Stimulated activated CD4-positive, alpha-beta T cell treated with anti-CD3 and anti-CD28 coated beads, Interleukin-1b, Interleukin-23, amount 100 ng/mL, for 48 hours (primary cell): ENCODE measurements at places on chromosomes 6 and 20.

GRCh38 chr6:108650781-108651180, 90.1 kb downstream of the FOXO3 start:
- no peak for DNase-seq

DNA sequence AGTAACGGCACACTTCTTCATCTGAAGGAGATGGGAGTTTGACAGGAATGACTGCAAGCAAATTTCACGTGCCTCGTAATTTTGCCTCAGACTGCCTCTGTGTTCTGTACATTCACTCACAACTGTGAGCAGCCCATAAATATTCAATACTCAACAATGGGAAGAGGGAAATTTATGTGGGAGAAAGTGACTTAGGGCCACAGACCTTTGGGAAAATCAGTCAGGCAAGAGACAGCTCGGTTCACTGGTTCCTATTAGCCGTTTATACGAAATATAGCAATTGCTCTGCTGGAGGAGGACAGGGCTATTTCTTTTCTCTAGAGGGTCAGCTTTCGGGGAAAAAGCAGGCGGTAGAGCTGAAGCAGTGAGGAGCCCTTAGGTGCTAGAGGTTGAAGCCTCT, 28.0 kb downstream of the OPN5 start:
- DNase-seq, result no peak

GRCh38 chr6:145948328-145948727, 15.8 kb downstream of the SHPRH start:
- no peak for DNase-seq

- no peak for DNase-seq
These were observed 239.6 kb downstream of the LRFN2 start for GRCh38 chr6:40347571-40348011.

- no peak for DNase-seq
These were observed 76.6 kb upstream of the TOX2 start for GRCh38 chr20:43837856-43838702.

DNA sequence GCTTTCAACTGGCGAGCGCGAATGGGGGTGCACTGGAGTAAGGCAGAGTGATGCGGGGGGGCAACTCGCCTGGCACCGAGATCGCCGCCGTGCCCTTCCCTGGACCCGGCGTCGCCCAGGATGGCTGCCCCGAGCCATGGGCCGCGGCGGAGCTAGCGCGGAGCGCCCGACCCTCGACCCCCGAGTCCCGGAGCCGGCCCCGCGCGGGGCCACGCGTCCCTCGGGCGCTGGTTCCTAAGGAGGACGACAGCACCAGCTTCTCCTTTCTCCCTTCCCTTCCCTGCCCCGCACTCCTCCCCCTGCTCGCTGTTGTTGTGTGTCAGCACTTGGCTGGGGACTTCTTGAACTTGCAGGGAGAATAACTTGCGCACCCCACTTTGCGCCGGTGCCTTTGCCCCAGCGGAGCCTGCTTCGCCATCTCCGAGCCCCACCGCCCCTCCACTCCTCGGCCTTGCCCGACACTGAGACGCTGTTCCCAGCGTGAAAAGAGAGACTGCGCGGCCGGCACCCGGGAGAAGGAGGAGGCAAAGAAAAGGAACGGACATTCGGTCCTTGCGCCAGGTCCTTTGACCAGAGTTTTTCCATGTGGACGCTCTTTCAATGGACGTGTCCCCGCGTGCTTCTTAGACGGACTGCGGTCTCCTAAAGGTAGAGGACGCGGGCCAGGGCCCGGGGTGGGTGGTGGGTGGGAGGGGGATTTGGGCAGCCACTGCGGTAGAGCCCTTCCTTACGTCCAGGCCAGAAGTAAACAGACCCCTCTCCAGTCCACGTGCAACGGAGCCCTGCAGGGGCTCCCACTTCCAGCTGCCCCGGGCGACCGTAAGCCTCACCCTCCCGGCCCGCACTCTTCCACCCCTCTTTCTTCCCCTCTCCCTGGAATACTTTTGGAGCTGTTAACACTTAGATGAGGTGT, 998 bp downstream of the BMP2 start:
- DNase-seq, result no peak

DNA sequence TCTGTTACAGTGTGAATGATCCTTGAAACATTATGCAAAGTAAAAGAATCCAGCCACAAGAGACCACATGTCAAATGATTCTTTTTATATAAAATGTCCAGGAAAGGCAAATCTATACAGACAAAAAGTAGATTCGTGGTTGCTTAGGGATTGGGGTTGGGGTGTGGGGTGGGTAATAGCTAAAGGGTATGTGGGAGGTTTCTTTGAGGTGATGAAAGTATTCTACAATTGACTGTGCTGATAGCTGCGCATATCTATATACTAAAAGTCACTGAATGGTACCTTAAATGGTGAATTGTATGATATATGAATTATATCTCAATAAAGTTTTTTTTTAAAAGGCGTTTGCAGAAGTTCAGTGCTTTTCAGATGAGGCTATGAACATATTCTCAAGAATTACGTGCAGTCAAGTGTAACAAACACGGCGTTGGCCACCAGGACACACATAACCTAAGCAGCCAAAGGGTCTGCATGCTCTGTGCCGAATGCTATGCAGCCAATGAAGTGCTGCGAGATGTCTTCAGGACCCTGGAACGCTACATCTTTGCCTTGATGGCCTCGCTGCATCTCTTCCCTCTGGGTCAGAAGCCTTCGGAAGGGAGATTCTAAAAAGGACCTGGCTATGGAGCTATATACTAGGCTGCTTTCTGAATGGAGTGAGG, 96.9 kb downstream of the SCML4 start:
- DNase-seq, result no peak

- DNase-seq, result no peak
These were observed 378.9 kb upstream of the CITED2 start for GRCh38 chr6:139753198-139753861.
